ENCODE measurements at places on chromosomes 7 and 10. TPM values are rescaled to one million over a fixed set of nuclear protein-coding genes. Genes with fewer than 3 reads are reported as not detected.

NXPH1 gene
- not detected for total RNA-seq

HABP2 gene
- total RNA-seq, result not detected

BHLHA15 gene
- total RNA-seq, result not detected

- no peaks in the 10 kb centered on the region for H3K4me1 ChIP-seq
- no peak for DNase-seq
- H3K27me3 ChIP-seq, result no peaks in the 10 kb centered on the region
- H3K27ac ChIP-seq, result no peak overlapping the region
Measured at GRCh38 chr7:11212080-11212711, 238.5 kb downstream of the PHF14 start.

DNA sequence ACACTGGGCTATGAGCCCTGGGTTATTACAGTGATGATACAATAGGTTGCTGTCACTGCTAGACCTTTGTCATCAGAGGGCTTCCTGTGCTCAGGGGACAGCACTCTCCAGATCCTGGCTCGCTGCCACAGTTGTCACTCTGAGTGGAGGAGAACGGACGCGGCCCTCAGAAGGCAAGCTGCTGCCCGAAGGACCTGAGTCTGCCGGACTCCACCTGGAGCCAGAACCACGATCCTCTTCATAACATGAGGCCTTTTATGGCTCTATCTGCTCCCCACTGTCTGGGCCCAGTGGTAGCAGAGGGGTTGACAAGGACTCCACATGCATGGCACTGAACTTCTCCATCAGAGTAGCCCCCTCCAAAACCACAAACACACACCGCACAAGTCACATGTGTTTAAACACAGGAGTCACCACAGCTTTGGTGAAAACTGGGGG is 94.7 kb upstream of the EFCAB10 start:
- H3K4me1 ChIP-seq, result peaks cover 64% of the 10 kb centered on the region
- DNase-seq, result no peak
- H3K36me3 ChIP-seq, result no peaks in the 10 kb centered on the region
- no peak overlapping the region for H3K4me3 ChIP-seq

DNA sequence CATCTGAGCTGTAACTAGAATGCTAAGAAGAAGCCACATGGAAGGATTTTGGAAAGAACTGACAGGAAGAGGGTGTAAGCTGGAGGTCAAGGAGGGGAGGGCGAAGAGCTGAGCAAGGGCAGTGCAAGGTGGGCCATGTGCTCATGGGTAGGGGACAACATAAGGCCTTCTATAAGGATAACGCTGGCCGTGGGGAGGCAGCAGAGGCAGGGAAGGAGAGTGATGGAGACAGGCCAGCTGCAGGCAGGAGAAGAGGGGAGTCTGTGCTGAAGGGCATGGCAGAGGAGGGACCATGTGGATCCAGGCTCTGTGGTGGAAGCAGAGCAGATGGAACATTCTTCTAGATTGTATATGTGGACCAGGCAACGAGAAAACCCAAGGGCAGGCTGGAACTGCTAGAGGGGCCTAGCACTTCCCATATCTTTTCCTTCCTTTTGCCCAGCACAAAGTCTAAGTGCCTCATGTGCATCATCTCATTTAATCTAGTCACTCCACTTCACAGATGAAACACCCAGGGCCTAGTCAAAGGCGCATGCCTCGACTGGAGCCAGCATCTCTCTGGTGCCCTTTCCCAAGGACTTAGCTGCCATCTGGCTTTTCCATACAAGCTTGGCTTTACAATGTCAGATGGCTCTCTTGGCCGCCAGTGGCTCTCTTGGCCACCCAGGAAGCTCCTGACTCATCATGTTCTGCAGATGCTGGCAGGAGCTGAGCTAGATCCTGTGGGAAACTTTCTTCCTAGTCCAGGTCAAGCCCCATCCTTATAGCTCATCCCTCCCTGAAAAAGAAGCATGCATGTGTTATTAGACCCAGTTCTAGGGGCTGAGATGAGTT is 6.6 kb downstream of the LRRC18 start:
- H3K27ac ChIP-seq, result no peak overlapping the region
- no peaks in the 10 kb centered on the region for H3K36me3 ChIP-seq
- no peak overlapping the region for H3K4me3 ChIP-seq
- DNase-seq, result peak; percentile 40

- no peaks in the 10 kb centered on the region for H3K36me3 ChIP-seq
- no peaks in the 10 kb centered on the region for H3K27me3 ChIP-seq
- H3K4me1 ChIP-seq, result peaks cover 73% of the 10 kb centered on the region
- H3K27ac ChIP-seq, result peak overlapping the region; percentile 50
- H3K4me3 ChIP-seq, result no peak overlapping the region
Measured at GRCh38 chr7:30893357-30893756, 18.3 kb upstream of the AQP1 start.

- H3K36me3 ChIP-seq, result no peaks in the 10 kb centered on the region
- DNase-seq, result no peak
- H3K27me3 ChIP-seq, result no peaks in the 10 kb centered on the region
- no peaks in the 10 kb centered on the region for H3K4me1 ChIP-seq
- H3K4me3 ChIP-seq, result no peak overlapping the region
Measured at GRCh38 chr10:69651362-69651761, 21.3 kb downstream of the FAM241B start.

DNA sequence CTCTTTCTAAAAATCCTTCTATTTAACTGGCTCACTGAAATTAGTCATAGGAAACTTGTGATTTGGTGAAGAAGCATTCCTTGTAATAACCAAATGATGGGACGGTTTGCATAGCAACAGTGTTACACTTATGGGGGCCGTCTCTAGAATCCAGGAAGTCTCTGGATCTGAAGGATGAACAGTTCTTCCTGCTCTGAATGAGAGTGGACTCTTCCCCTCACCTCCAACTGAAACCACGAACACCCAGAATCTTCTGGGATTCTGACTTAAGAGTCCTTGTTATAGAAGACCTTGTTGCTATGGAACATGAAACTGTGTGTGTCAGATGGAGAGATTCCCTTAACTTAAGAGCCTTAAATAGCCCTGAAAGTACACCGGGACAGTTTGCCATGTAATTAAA is 23.2 kb downstream of the NOLC1 start:
- H3K27me3 ChIP-seq, result no peaks in the 10 kb centered on the region
- H3K36me3 ChIP-seq, result no peaks in the 10 kb centered on the region
- DNase-seq, result no peak
- no peak overlapping the region for H3K27ac ChIP-seq
- no peaks in the 10 kb centered on the region for H3K4me1 ChIP-seq
- no peak overlapping the region for H3K4me3 ChIP-seq

- no peak for DNase-seq
- H3K36me3 ChIP-seq, result no peaks in the 10 kb centered on the region
- H3K27me3 ChIP-seq, result no peaks in the 10 kb centered on the region
- H3K4me3 ChIP-seq, result no peak overlapping the region
- H3K27ac ChIP-seq, result no peak overlapping the region
- H3K4me1 ChIP-seq, result no peaks in the 10 kb centered on the region
Measured at GRCh38 chr7:29569648-29570047, 6.0 kb downstream of the PRR15 start.

DNA sequence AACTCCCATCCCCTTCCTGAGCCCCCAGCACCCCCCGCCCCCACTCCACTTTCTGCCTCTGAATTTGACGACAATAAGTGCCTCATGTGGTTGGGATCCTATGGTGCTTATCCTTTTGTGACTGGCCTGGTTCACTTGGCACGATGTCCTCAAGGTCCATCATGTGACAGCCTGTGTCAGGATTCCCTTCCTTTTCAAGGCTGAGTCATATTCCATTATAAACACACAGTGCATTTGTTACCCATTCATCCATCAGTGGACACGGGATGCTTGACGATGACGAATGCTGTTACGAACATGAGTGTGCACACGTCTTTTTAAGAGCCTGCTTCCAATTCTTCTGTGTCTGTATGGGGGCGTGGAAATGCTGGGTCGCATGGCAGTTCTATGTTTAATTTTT is 26.7 kb downstream of the SHH start:
- no peak for DNase-seq
- no peaks in the 10 kb centered on the region for H3K4me1 ChIP-seq
- H3K4me3 ChIP-seq, result no peak overlapping the region
- H3K27me3 ChIP-seq, result no peaks in the 10 kb centered on the region
- peaks cover 20% of the 10 kb centered on the region for H3K36me3 ChIP-seq

DNA sequence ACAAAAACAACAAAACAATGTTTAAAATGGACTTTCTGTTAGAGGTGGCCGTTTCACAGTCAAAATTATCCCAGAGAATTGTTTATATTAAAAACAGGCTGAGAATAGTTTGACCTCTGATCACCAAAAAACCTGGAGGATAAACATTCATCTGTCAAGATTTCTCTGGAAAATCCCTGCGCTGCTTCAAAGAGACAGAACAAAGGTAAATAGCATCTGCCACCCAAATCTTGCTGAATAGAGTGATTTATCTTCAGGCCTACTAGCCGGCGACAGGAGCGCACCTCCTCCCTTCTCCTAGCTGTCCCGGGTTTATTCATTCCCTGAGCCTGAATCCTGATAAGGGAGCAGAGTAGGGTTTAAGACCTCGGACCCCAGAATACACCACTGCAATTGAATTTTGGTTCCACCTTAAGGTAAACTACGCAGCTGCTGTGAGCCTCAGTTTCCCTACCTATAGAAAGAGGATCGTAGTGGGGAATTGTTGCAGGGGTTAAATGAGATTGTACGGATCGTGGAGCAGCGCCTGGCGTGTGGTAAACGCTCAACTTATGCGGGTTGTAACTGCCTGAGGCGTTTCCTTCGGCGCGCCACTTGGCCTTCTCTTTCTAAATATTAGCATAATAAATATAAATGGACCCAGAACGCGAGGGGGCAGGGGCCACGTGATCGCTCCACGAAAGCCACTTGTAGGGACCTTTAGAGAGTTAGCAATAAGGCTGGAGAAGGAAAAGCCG is 498 bp upstream of the ST7 start:
- no peaks in the 10 kb centered on the region for H3K36me3 ChIP-seq
- peak; percentile 81 for DNase-seq
- peak overlapping the region; percentile 90 for H3K4me3 ChIP-seq
- H3K27ac ChIP-seq, result peak overlapping the region; percentile 100
- H3K4me1 ChIP-seq, result peaks cover 46% of the 10 kb centered on the region
- no peaks in the 10 kb centered on the region for H3K27me3 ChIP-seq

Data from right atrium auricular region (tissue), 2 donors.